ENCODE measurements at places on chromosomes 6 and 20. TPM values are rescaled to one million over a fixed set of nuclear protein-coding genes. Genes with fewer than 3 reads are reported as not detected.

DNA sequence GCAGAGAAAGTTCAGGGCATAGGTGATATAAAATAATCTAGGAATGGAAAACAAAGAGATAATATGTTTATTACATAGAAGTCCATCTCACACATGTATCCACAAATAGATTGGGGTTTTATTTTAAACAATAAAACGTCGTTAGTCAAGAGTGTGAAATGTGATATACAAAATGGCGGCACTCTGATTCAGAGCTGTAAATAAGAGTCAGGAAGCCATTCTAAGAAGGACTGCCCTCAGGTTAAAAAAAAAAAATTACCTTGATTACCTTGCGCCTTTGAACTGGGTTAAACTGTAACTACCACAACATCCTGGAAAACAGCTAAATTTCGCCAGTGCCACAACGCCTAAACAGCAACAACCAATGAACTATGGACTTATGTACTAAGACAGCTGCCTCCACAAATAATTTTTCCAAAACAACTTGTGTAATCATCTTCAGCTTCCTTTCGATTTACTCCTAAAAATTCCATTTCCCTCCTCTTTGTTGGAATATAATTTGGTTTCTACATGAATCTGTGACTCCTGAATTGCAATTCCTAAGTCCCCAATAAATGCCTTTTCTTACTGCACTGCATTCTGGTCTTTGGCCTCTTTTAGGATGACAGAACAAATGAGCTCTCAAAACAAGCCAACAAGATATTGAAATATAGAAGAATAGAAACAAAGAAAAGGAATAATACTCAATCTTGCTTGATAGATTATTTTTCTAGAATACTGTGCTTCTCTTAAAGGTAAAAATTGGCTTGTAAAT is 1019.5 kb upstream of the MAP3K7 start:
- no peaks in the 10 kb centered on the region for H3K4me1 ChIP-seq
- H3K4me3 ChIP-seq: no peak overlapping the region
- no peak for DNase-seq
- H3K36me3 ChIP-seq: no peaks in the 10 kb centered on the region
- no peaks in the 10 kb centered on the region for H3K27me3 ChIP-seq
- H3K27ac ChIP-seq: no peak overlapping the region

DNA sequence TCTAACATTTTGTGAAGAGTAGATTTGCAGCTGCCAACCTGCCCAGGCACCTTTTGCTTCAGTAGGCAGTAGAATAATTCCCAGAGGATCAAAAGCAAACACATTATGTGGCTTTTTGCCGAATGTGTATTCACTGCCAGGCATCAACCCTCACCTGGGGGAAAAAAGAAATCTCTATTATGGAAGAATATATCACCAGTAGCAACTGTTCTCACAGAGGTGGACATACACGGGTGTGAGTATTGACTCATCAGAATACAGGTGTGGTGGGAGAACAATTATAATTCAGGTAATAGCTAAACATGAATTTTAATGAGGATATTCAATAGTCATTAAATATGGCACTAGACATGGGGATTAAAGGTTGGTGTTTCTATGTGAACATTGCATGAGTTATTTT is 910.7 kb downstream of the TFAP2A start:
- no peak overlapping the region for H3K4me3 ChIP-seq
- no peaks in the 10 kb centered on the region for H3K36me3 ChIP-seq
- H3K4me1 ChIP-seq: no peaks in the 10 kb centered on the region
- no peak for DNase-seq

DNA sequence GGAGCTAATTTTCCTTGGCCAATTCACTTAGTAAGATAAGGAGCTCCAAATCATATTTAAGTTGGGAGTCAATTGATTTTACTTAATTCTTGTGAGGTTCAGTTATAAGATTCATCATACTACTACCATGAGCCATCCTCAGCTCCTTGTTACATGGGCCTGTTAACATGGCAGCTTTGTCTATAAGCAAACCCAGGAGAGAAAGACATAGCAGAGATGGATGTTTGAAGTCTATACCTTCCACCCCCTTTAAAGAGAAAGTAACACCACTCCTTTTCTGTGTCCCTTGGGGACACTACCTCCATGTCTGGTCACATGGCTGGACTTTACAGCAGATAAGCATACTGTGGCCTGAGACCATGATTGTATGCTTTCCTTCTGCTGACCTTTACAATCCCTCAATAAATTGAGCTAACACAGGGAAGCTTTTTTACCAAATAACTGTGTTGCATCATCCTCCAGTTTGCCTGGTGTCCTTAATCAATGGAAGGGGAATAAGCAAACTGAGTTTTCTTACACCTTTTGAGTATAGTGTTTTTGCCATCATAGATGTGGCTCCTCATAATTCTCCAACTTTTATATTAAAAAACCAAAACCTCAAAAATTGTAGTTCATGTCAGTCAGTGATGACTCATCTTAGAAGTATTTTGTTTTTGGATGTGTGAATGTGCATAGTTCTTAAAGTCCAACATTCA is 9.8 kb upstream of the ZNFX1 start:
- no peak overlapping the region for H3K27ac ChIP-seq
- H3K36me3 ChIP-seq: peaks cover 92% of the 10 kb centered on the region
- peaks cover 15% of the 10 kb centered on the region for H3K4me1 ChIP-seq
- H3K27me3 ChIP-seq: no peaks in the 10 kb centered on the region
- DNase-seq: no peak

DNA sequence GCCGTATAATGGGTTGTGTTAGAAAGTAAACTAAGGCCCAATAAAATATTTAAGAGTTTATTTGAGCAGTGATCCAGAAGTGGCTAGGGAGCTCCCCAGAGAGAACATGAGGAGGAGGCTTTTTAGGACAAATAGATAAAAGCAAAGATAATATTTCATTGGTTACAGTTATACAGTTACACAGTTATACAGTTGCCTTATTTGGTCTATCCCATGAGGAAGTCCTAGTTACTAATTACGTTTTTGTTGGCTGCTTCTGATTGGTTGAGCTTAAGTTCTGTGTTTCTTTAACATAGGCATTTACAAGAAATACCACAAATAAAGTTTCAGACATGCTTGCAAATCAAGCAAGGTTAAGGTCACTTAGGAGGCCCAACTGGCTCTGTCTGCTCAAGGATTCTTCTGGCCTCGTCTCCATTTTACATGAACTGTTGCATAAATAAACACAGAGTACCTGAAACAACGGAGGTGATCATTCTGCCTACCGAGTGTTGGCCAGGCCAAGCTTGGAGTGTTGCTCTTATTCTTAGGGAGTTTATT is 7.0 kb downstream of the UBD start:
- H3K27me3 ChIP-seq: peaks cover 36% of the 10 kb centered on the region
- H3K4me1 ChIP-seq: peaks cover 20% of the 10 kb centered on the region
- H3K27ac ChIP-seq: no peak overlapping the region
- no peaks in the 10 kb centered on the region for H3K36me3 ChIP-seq
- H3K4me3 ChIP-seq: peak overlapping the region; percentile 54

DNA sequence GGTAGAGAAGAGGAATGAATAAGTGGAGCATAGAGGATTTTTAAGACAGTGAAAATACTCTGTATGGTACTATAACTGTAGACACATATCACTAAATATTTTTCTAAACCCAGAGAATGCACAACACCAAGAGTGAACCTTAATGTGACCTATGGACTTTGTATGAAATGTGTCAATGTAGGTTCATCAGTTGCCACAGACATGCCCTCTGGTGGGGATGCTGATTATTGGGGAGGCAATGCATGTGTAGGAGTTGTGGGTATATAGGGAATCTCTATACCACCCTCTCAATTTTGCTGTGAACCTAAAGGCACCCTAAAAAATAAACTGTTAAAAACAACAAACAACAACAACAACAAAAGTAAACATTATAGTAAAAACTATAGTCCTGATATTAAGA is 293.7 kb downstream of the RNF144B start:
- DNase-seq: no peak
- H3K27ac ChIP-seq: no peak overlapping the region
- H3K36me3 ChIP-seq: no peaks in the 10 kb centered on the region
- H3K4me3 ChIP-seq: no peak overlapping the region
- no peaks in the 10 kb centered on the region for H3K4me1 ChIP-seq
- no peaks in the 10 kb centered on the region for H3K27me3 ChIP-seq

DNA sequence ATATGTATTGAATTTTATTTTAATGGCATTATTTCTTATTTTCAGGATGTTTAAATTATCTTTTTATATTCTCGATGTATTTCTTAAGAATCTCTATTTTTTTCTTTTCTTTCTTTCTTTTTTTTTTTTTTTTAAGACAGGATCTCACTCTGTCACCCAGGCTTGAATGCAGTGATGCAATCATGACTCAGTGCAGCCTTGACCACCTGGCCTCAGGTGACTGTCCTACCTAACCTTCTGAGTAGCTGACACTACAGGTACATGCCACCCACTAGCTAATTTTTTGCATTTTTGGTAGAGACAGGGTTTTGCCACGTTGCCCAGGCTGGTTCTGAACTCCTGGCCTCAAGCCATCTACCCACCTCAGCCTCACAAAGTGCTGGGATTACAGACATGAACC is 143.8 kb upstream of the LAMA2 start:
- H3K4me3 ChIP-seq: no peak overlapping the region
- no peaks in the 10 kb centered on the region for H3K27me3 ChIP-seq
- no peaks in the 10 kb centered on the region for H3K4me1 ChIP-seq
- H3K36me3 ChIP-seq: no peaks in the 10 kb centered on the region
- no peak for DNase-seq

Gene MCM9
- 51.0 TPM for total RNA-seq

- no peak overlapping the region for H3K4me3 ChIP-seq
- no peak overlapping the region for H3K27ac ChIP-seq
- DNase-seq: no peak
These were observed 27.4 kb upstream of the BMP5 start for GRCh38 chr6:55902796-55903195.

DNA sequence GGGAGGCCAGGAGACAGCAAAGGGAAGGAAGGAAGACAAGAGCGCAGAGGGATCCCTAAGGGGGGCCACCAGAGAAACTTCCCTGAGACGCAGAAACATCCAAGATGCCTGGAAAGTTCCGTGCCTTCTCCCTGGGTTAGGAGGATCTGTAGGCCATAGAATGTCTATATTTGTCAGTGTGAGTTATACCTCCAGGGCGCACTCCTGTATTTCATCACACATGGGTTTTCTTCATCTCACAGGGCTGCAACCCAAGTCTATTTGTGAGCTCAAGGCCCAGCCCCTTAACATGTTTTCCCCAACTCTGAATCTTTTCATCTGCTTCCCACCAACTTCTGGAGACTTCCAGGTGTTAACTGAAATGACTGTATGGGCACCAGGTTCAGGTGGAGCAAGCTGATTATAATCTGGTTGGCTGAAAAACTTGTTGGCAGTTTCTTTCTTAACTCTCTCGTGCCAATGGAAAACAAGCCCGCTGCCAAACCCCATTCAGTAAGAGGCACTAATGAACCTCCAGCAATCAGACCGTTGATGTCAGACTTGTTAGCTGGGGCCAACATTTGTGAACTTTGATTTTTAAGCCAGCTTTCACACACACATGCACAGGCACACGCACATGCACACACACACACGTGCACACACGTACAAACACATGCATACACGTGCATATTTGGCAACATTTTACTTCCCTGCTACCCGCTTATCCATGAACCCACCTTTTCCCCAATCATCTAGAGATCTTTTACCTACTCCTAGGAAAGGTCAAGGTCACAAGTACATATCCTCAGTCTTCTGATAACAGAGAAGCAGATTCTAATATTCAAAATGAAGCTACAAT is 247.5 kb upstream of the GMDS start:
- no peak for DNase-seq
- H3K27ac ChIP-seq: no peak overlapping the region
- H3K4me3 ChIP-seq: no peak overlapping the region
- no peaks in the 10 kb centered on the region for H3K4me1 ChIP-seq

Gene HRH3
- not detected for total RNA-seq

Gene DEF6
- 116 TPM for total RNA-seq

- no peaks in the 10 kb centered on the region for H3K27me3 ChIP-seq
- H3K36me3 ChIP-seq: no peaks in the 10 kb centered on the region
- no peak for DNase-seq
- no peaks in the 10 kb centered on the region for H3K4me1 ChIP-seq
These were observed 26.7 kb upstream of the YWHAB start for GRCh38 chr20:44858606-44859360.

DNA sequence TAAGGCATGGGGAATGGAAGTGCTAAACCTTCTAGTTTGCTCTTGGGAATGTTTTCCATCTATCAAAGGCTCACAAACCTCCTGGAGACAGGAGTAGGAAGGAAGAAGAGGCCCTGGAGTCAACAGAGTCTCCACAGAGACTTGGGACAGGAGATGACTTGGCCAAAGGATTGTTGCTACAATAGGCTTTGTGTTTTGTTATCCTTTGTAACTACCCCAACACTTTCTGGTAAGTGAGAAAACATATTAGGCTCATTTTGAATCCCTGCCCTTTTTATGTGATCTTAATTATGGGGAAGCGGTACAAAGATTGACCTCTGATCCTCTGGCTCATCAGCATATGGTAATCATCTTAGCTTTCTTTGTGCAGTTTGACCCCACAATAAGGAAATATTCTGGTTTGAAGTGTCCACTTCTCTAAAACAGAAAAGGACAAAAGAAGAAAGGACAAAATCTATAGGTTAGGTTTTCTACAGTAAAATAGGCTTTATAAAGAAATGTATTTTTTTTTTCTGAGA is 24.1 kb upstream of the GTF3C6 start:
- H3K36me3 ChIP-seq: no peaks in the 10 kb centered on the region
- H3K4me1 ChIP-seq: peaks cover 9% of the 10 kb centered on the region
- no peak overlapping the region for H3K4me3 ChIP-seq
- no peaks in the 10 kb centered on the region for H3K27me3 ChIP-seq

Gene TFAP2A
- not detected for total RNA-seq

Gene RSPH4A
- total RNA-seq: 0.83 TPM

- peaks cover 40% of the 10 kb centered on the region for H3K36me3 ChIP-seq
- peaks cover 28% of the 10 kb centered on the region for H3K4me1 ChIP-seq
These were observed 694 bp downstream of the SLC17A9 start for GRCh38 chr20:62952968-62953838.

DNA sequence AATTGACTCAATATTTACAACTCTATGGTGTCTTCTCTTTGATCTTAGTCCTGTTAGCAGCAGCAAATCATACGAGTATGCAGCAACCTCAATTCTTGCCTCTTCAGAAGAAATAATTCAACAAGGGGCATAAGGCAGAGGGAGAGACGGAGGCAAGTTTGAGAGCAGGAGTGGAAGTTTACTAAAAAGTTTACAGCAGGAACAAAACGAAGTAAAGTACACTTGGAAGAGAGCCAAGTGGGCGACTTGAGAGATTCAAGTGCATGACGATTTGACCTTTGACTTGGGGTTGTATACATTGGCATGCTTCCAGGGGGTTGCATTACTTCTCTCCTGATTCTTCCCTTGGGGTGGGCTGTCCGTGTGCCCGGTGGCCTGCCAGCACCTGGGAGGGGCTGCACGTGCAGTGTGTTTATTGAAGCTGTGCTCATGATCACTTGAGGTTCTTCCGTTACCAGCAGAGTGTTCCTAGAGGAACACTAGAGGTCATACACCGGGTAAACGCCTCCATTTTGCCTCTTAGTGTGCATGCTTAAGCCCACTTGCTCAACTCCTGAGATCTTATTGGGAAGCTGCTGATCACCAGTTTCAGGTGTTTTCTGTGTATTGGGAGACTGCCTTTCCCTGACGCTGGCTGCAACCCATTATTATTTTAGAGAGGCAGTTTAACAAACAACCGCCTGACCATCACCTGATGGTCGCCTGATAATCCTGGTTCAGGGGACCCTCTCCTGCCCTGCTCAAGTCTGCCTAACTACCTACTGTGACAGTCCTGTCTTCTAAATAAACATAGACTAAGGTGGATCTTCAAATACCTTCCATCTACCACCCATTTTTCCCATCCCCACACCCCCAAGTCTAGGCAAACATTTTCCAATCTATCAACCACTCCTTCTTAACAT is 172.4 kb upstream of the MYLIP start:
- H3K4me1 ChIP-seq: no peaks in the 10 kb centered on the region
- H3K36me3 ChIP-seq: no peaks in the 10 kb centered on the region
- no peak overlapping the region for H3K4me3 ChIP-seq

Gene KIF25
- not detected for total RNA-seq

Gene SERINC1
- 92.0 TPM for total RNA-seq
